ENCODE measurements at places on chromosomes 4 and X.

DNA sequence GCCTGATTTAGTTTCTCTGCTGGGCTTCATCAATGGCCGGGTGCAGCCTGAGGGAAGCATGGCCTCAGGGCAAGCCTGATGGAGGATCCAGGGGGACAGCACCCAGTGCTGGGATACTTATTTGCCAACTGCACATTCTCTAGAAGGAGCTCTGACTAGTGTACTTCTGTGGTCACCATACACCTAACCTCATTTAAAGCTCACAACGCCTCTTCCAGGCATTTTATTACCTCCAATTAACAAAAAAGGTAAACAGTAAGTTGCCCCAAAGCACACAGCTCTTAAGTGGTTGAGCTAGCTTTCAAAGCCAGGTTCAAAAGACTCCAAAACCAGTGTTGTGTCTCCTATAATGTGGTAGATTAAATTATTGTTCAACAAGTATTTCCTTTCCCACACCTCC lies 26.8 kb upstream of the ATXN3L start:
- DNase-seq = no peak

- DNase-seq = peak; percentile 36
These were observed 1.4 kb upstream of the SERPINA7 start for GRCh38 chrX:106039920-106040319.

GRCh38 chr4:99853999-99854398 lies 37.4 kb downstream of the DAPP1 start:
- DNase-seq = no peak

DNA sequence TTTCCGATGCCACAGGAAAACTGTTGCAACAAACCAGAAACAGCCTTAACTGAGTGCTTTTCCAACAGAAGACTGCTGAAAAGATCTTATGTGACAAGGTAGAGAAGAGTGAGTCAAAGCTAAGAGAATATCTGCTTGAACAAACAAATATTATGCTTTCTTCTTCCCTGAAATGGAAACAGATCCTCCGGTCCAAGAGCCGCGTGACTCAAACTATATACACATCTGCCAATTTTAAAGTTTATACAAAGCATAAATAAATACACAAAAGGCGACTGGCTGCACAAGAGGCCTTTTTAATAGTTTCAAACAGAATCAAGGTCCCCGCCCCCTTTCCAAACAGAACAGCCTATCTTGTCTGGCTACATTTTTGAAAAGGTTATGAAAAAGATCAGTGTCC lies 329.7 kb upstream of the F9 start:
- no peak for DNase-seq

DNA sequence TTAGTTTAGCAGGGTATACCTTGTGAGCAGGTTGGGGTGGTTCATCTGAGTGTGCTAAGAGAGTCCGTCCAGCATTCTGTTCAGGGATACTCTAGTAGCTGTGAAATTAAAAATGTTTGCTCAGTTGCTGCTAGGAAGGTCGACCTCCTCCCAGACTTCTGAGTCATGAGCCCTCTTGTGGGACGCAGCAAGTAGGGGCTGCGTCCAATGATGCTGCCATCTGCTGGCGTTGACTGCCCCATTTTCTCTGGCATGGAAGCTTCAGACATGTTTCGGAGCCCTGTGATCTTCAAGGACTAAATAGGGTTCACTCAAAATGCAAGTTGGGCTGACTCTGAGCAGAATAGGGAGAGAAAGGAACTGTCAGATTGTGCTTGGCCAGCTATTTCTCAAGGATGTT lies 201.0 kb upstream of the ARSJ start:
- DNase-seq = peak; percentile 29

All from RKO (cell line).